ENCODE measurements at places on chromosomes 5 and 9.

- DNase-seq: no peak
These were observed 28.7 kb upstream of the C5orf46 start for GRCh38 chr5:147935032-147935431.

DNA sequence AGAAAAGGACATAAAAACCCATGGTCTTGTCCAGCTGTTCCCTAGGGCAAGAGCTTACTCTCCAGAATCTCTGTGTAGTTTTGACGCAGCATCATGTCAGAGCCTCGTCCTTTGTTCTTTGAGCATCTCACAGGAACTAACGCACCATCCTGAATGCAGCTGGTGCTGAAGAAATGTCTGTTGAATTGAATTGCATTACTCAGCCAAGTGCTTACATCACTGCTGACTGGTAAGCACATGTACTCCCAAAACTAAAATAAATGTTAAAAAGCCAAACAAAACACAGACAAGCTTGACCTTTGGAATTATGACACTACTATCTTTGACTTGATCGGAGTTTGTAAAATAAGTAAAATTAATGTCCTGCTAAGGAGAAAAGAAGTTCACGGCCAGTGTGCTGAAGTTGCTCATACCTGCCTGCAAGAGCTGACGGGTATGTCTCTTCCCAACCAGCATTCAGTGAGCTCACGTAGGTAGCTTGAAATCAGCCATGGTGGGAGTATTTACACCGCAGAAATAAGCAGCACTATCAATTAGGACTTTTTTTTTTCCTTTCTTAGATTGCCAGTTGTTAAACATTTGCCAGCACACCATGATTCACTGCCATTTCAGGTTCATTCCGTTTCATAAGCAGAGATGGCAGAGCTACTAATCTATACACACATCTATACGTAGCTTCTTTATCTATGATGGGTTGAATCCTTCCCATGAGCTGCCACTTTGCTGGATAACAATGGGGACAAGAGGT lies 310.6 kb upstream of the MSX2 start:
- no peak for DNase-seq

- DNase-seq: no peak
These were observed 30.4 kb downstream of the PRDM6 start for GRCh38 chr5:123119334-123119986.

DNA sequence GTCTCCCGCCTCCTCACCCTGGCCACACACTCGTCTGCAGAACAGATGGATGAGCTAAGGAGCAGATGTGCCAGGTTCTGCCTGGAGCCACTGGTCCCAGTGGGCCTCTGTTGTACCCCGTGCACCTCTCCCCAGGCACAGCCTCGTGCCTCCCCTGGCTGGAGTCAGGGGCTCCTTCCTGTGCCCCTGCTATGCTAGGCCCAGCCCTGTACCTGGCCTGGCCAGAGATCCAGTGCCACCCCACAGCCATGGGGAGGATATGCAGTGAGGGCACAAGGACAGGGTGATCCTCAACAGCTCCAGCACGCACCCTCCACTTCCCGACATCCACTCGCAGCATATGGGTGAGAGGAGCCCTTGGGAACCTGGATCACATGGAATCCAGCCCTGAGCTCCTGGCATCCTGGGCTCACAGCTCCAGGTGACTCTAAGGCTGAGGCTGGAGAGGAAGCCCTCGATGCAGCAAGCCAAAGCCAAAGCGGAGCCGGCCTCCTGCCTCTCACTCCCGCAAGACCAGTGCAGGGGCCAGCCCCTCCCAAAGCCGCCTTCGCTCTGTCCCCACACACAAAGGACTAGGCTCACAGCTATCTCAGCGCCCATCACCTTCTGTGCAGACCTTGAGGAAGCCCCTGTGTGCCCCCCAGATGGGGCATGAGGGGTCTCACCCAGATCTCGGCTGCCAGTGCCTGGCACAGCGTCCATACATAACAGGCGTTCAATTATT lies 23.7 kb upstream of the ADAMTS2 start:
- no peak for DNase-seq

- DNase-seq: no peak
These were observed 62.3 kb upstream of the CDK5RAP2 start for GRCh38 chr9:120642129-120642770.

GRCh38 chr5:66864240-66864884 lies 268.2 kb downstream of the MAST4 start:
- DNase-seq: no peak

DNA sequence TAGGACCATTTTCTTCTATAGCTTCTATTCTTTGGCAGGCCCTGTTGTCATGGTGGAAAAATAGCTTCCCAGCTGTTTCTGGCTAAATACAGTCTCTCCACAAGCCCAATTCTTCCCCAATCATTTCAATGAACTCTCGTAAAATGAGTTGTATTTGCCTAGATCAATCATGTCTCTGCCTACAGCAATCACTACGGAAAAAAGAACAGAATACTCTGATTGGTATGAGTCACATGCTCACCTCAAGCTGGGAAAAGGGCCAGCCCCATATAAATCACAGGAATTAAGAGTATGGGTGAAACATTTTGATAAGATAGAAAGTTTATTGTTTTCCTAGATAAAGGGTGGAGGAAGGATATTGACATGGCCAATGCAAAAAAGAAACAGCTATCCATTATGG lies 711.4 kb downstream of the EFNA5 start:
- no peak for DNase-seq

- DNase-seq: no peak
These were observed 49.1 kb downstream of the G3BP1 start for GRCh38 chr5:151820903-151821302.

- no peak for DNase-seq
These were observed 39.7 kb downstream of the FABP6 start for GRCh38 chr5:160269017-160269416.

DNA sequence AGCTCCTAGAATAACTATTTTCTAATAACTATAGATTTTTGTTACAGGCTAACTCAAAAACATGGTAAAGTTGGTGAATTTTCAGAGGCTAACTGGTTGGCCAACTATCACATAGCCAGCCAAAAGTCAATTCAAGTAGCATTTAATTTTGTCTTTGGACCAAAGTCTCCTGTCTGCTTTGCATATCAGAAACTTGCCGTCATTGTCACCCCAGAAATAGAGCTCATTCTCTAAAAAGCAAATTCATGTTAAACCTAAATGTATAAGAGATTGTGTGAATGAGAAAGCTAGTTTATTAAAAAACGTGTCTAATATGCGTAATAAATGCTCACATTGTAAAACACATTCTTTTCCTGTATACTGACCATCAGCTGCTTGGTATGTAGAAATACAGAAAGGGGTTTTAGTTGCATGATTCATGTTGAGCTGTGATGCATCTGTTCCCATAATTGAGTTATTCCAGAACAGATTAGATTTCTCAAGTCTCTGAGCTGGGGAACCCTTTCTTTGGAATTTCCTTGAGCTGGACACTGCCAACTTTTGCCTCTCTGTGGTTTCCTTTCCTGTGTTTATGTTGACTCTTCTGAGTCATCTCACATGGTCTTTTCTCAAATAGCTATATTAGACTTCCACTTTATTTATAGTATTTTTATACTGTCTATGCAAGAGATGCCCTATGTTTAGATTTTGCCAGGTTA lies 7.3 kb downstream of the SRFBP1 start:
- DNase-seq: no peak

DNA sequence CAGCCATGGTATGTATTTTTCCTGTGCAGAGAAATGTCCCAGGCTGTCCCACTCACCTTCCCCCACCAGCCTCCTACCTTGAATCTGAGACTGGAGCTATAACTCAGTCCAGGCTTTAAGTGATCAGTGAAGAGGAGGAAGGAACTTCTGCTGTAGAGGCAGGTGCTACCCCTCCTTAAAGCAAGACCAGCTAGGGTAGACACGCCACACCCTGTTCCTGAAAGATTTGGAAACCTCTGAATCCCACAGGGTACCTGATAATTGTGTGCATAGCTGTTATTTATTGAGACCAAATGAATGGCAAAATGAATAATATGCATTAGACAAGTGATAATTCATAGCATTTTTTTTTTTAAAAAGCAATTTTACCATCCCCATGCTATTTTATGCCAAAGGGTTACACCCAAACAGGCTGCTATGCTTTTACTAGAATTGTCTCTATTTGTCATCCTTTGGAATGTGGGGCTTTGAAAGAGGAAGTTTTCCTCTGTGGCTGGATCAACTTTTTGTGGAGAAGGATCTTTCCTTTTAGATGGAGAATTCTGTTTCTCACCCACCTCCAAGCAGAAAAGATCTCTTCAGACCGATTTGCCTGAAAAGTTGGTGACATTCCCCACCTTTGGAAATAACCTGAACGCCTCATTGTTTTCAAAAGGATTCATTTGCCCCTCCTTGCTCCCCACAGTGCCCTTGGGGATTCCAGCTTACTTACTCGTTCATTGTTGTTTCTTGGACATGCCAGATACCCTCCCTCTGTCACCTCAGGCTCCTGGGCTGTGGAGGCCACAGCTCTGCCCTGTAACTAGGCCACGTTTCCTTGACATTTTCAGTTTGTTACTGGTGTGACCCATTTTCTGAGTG lies 248.7 kb downstream of the NR3C1 start:
- DNase-seq: no peak

- no peak for DNase-seq
These were observed 125.9 kb downstream of the TRPM3 start for GRCh38 chr9:70995511-70995910.

DNA sequence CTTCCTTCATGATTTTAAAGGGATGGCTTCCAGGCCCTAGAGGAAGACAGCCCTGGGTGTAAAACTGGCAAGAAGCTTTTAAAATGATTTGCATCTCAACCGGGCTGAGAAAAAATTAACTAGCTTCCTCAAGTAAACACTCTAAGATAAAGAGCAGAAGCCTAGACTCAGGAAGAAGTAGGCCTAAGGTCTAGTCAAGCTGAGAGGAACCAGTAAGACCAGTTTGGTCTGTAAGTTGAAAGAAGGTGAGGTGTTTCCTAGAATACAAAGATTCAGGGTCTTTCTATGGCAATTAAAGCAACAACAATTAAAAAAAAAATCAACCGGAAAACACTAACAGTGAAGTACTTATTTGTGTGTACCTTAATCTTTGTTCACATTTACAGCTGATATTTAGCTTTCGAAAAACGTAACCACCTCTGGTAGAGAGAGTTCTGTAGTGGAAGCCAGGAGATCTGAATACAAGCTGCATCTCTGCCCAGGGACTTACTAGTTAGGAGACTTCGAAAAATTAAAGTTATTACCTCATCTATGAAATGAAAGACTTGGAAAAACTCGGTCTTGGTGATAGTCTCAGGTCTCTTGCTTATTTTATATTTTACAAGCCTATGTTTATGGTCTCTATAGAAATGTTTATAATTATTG lies 75.7 kb downstream of the TUSC1 start:
- no peak for DNase-seq

- no peak for DNase-seq
These were observed 10.6 kb upstream of the CXXC5 start for GRCh38 chr5:139637438-139638089.

DNA sequence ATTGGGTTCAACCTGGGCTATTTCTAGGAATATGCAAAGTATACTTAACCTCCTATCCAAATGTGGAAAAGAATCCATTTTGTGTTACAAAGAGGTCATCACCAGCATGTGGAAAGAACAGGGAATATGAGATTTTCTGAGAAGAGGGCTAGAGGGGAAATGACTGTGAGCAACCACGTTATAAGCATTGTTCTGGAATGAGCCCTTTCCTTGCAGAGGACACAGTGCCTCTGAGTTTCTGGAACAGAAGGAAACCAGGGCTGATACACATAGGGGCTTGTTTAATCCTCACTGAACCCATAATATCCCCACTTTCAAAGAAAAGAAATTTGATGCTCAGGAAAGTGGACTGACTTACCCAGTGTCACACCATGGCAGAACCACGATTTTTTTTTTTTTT lies 53.0 kb downstream of the SFXN1 start:
- no peak for DNase-seq

DNA sequence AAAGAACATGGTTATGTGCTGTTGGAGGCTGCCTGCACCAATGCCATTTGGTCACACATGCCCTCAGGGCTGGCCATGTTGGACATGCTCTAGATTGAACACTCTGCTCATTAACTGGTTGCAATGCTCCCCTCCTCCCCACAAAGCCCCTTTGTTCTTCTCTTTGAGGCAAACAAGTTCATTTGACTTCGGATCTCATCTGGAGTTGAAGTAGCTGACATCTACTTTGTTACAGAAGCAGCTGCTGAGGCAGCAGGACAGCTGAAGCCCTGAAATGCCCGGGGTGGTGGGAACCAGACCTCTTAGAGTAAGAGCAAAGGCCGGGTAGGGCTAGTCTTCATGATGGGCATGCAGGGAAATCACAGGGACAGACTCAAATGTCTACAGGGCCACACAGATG lies 123.5 kb downstream of the APBA1 start:
- no peak for DNase-seq

DNA sequence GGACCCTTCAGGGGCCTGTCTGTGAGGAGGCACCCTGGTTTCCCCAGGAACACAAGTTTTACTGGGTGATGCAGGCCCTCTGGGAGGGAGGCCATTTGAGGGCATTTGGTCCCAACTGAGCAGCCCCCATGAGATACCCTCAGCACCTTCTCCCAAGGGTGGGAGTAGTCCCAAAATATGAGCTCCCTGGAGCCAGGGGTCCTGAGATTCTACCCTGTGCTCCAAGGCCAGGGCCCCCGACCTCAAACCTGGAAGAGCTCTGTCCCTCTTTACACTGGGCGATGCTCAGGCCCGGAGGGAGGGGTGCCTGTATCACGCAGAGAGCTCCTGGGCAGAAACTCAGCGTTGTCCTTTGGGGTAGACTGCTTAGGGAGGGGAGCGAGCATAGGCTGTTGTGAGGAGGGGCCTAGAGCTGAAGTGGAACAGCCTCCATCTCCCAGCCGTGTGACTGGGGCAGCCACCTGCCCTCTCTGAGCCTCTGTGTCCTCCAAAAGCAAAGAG lies 64.0 kb upstream of the SYNPO start:
- DNase-seq: no peak

DNA sequence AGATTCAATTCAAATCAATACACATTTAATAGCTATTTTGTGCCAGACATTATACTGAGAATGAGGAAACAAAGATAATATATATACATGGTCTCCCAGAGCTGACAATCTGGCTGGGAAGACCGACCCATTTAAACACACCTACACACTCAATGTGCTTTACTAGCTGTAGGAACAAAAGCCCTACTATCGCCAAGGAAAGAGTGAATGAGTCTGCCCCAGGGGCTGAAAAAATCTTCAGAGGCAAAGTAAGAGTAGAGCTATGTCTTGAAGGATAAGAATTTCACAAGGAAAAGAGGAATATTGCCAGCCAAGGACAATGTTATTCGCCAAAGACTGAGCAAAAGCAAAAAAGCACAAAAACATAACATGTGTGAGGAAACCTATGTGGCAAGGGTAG lies 6.6 kb downstream of the PFDN1 start:
- DNase-seq: no peak

DNA sequence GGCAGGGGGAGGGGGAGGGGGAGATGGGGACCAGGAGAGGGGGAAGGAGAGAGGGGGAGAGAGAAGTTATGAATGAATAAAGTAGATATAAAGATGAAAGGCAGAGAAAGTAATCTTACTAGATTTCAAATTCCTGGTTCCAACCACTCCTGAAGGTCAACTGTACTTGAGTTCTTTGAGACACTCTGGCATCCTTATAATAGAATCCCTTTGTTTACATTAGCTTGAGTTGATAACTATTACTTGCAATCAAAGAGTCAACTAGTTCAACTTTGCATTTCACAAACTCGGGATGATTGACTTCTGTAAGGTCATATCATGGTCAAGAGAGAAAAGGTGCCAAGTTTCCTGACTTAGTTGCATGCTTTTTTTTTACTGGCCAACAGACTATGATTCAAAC lies 42.2 kb downstream of the BAAT start:
- no peak for DNase-seq

All from Jurkat, Clone E6-1 (cell line).